ENCODE measurements at places on chromosomes 4 and X. TPM values are rescaled to one million over a fixed set of nuclear protein-coding genes. Genes with fewer than 3 reads are reported as not detected.

DNA sequence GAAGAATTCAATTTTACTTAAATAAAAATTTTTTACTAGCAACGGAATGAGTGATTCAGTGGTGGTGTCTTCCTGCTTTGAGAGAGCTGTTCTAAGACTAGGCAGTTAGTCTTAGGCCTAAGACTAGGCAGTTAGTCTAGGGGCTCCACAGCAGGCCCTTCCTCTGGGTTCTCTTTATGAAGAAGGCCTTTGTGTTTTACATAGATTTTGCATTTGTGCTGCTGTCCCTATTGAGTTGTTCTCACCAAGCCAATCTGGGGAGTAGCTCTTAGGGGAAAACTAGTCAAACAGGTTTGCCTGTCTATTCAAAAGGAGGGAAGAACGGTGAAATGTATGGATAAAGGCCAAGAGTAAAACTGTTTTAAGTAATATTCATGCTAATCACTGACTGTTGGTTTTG, 7.6 kb downstream of the UGT8 start:
- no peak for DNase-seq

DNA sequence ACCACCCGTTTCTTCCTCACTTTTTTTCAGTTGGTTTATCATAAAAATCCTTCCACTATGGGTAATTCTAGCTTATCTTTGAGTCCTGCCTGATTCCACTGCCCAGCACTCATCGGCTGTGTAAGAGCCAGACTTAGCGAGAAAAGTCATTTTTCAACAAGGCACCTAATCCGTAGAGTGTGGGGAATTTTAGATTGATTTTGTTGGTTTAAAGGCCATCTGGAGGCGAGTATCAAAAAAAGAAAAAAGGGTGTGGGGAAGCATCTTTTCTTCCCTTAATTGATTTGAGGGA, 134.4 kb downstream of the TET2 start:
- DNase-seq = no peak

DNA sequence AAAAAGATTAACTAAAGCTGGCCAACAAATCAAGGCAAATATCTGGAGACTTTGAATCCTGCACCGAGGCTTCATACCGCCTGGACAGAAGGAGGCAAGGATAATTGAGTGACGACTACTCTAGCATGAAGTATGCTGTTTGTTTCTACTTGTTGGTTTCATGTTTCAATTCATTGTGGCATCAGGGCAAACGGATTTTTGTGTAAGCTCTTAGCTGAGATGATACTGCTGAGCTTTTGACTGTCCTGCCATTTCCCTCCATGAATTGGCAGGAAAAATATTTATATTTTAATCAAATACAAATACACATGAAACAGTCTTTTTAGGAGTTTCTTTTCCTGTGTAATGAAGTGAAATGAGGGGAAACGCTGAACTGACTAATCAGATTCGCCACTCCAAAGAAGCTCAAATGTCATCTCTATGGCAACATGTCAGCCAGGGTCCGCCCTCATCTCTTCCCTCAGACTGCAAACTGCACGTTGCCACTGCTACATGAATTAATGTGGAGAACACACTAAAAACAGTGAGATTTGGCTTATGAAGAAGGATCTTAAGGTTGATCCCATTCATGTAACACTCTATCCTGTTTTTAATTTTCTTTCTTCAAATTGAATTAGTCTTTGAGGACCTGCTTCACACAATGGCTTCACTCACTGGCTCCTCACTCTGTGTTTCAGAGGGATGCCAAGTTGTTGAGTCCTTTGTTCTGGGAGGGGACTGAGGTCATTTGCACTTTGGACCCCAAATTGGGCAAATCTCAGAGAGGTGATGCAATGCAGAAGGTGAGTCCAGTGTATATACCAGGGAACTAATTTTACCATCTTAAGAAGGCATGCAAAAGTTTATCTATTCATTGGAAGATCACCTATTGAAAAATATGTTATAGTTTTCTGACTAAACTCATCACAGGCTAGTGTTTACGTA, 149.6 kb upstream of the MID1 start:
- no peak for DNase-seq

DGAT2L6 gene
- 0.19 TPM for polyA plus RNA-seq

BANK1 gene
- 2.3 TPM for polyA plus RNA-seq

TMPRSS11A gene
- polyA plus RNA-seq = 0.05 TPM

DNA sequence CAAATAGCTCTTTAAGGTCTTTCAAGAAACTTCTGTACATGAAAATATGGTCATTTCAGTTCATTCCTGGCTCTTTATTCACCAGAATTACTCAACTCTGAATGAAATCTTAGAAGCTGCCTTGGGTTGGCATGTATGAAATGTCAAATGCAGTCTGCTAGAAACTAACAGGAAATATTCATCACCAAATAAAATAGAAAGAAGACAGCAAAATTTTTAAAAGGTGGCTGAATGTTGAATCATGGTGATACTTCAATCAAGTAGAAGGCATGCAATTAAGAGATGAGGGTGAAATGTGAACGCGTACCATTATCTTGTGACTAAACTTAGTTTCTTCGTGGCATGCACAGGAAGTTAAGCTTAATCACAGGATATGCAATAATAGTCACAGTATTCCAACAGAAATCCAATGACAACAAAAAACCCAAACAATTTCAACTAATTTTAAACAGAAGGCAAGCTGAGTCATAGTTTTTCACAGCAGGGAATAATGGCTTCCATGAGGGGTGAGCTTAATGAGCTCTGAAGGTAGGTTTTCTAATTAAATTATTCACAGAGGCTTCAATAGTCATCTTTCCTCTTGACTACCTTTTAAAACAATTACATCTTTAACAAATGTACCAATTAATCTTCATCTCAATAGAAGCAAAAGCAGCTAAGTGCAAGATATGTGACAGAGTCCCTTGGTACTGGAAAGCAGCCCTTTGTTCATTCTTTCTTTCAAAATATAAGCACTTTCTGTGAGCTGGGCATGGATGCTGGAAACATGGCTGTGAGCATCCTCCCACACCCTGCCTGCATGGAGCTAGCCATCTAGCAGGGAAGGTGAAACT, 44.5 kb downstream of the SCFD2 start:
- no peak for DNase-seq

GRCh38 chr4:52643785-52644244, 15.3 kb downstream of the USP46 start:
- DNase-seq = no peak

DNA sequence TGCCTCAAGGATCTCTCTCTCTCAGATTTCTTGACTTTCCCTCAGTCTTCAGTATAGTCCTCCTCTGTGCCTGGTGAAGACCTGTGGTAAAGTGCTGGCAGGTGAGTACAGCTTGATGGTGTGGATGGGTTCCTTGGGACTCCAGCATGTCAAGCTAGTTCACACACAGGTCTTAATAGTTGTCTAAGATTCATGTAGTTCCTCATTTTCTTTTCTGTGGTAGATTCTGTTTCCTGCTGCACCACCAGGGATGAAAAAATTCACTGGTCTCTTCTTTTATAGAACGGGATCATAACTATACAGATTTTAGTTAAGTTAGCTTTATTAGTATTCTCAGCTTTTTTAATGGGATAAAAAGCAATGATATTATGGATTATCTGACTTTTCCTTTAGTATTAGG, 32.5 kb upstream of the PAQR3 start:
- no peak for DNase-seq

ARL9 gene
- polyA plus RNA-seq = 2.0 TPM

DNA sequence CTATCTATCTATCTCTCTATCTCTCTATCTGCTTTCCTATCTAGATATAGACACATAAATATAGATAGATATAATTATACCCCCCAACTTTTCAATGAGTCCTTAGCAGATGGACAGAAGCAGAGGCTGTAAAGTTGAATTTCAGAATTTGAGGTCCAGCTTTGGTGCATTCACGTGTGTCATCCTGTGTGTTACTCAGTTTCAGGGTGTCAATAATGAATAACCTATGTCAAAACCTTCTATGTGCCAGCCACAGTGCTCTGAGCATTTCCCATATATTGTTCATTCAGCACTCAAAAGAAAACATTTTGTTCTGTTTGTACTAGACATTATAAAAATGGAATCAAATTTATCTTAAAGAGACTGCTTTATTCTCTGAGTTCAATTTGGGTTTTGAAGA, 310.0 kb downstream of the ARHGAP24 start:
- no peak for DNase-seq

GRCh38 chr4:1323635-1324442, 23.2 kb upstream of the UVSSA start:
- DNase-seq = no peak

DNA sequence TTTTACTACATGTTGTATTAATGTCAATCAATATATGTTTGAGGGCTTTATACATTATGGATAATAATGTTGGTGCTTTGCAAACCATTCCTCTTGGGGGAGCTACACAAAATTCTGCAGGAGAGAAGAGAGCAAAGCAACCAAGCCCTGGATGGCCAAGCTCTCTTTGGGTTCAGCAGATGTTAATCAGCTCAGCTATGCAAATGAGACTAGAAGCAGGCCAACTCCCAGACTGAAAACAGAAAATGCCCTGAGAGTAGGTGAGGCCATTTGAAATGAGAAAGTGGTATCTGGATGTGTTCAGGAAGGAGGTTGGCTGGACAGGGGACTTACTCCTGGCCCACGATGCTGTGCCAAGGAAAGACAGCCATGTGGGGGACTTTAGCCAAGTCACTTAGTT, 387.0 kb downstream of the BCOR start:
- no peak for DNase-seq

DNA sequence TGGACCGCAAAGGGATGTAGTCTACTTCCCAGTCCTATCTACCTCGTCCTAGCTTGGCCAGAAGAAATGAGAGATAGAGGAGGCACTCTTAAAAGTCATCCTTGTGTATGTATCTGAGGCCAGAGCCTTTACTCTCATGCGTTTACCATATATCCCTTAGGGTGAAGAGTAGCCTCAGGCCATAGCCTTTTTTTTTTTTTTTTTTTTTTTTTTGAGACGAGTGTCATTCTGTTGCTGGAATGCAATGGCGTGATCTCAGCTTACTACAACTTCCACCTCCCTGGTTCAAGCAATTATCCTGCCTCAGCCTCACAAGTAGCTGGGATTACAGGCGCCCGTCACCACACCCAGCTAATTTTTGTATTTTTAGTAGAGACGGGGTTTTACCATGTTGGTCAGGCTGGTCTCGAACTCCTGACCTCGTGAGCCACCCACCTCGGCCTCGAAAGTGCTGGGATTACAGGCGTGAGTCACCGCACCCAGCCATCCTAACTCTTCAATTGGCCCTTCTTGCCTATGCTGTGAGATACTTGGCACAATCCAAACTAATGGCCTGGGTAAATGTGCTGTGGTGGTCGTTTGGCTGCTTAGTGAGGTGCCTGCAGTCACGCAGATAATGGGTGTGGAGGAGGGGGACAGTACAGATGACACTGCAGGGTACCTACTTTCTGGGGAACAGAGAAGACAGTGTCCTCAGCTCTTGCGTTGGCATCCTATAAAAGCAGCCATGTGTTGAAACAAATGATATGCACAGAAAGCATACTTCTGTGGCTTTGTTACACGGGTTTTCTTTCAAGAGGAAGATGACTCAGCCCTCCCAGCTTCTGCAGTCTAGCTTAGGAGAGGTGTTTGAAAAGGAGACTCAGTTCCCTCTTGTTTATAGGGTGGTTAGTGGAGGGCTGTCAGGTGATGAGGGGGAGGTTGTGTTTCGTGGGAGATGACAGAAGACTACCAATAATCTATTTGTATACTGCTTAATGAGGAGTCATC, 10.4 kb upstream of the DGAT2L6 start:
- no peak for DNase-seq

DNA sequence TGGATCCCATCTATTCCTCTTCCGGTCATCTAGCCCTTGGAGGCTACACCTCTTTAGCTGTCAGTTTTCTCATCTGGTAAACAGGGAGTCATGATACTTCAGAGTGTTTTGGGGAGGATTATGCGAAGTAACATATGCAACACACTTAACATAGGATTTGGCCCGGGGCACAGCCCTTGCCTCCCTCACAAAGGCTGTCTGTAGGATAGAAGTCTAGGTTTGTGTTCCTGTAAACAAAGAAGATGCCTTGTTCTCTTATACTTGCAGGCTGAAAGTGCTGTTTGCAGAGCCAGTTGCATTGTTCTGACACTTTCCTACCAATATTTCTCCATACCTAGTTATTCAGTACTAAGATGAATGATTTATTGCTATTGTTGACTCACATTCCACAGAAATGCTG, 2.2 kb upstream of the APELA start:
- no peak for DNase-seq

ARMCX1 gene
- polyA plus RNA-seq = 50.8 TPM

GRCh38 chrX:14919407-14919806, 46.2 kb downstream of the MOSPD2 start:
- DNase-seq = no peak

GRCh38 chr4:154622598-154622997, 10.1 kb upstream of the FGG start:
- no peak for DNase-seq
